Stimulated activated CD4-positive, alpha-beta T cell treated with anti-CD3 and anti-CD28 coated beads, Interleukin-12 subunit alpha, Interleukin-12 subunit beta, amount 100 ng/mL, for 24 hours (primary cell): ENCODE measurements at places on chromosomes 3 and 15.

DNA sequence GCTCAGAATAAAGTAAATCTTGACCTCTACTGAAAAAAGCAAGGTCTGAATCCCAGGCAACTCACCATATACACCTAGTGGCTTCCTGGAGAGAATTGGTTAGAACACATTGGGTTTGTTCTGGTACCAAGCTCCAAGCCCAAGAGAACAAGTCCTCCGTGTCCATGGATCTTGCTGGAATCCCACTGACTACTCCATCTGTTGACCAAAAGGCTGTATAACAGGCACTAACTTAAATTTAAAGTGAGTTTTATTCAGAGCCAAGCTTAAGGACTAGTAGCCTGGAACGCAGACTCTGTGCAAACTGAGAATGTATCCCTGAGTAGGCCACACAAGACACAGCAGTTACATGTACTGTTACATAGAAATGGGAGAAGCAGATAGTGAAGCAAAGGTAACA, 342.1 kb upstream of the LRRC3B start:
- no peak for DNase-seq

DNA sequence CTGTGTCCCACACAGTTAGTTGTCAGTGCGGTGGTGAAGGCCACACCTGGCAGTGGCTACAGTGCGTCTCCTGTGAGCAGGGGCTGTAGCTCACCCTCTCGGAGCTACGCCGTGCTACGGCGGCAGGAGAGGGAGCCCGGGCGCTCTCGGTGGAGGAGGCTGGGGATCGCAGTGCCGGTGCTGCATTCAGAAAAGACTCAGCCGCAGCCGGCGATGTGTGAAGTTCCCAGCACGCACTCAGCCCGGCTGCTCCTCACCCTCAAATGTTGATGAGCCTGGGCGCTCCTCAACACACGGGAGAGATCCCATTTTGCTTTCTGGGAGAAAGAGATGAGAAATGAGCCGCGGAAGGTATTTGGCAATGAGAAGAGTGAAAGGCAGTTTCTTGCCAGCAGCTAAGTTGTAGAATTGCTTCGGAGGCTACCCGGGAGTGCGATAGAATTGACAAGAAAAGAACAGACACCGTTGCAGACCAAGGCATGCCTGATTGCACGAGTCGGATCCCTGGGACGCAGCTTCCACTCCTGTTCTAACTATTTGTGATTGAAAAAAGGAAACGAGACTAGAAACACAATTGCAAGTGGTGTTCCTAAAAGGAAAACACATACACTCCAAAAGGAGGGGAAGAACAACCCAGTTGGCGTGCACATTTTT, at the start of gene UNC13C:
Gene UNC13C, plus strand, starts transcription at position 189 of the 654 bp plus-strand sequence. CDS start 34,463 bp downstream, outside the sequence.
- no peak for DNase-seq

GRCh38 chr15:58549785-58550074, 117.9 kb downstream of the LIPC start:
- no peak for DNase-seq

DNA sequence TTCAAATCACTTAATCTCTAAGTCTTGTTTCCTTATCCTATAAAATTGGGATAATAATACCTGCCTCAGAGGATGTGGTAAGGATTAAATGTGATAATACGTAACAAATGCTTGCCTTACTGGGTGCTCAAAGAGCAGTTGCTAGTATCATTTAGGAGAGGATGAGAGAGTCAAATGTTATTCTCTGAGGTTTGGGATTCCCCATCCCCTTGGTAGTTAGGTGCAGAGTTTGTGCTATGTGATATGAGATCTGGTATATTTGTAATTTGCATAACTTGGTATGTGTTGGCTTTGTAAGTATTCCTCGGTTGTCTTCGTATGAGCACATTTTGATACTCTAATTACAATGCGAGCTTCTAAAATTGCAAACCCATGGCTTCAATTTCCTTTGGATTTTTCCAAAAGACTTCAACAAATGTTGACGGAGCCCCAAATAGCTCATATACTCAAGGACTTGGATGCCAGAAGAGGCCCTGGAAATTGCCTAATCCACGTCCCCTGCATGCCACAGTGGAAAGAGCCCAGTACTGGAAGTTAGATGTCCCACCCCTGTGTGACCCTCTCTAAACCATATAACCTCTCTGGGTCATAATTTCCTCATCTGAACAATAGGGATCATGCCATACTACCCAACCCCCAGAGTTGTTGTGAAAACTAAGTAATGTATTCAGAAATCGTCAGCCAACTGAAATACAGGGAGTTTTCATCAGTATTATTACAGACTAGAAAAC, 85.0 kb downstream of the FBN1 start:
- no peak for DNase-seq

DNA sequence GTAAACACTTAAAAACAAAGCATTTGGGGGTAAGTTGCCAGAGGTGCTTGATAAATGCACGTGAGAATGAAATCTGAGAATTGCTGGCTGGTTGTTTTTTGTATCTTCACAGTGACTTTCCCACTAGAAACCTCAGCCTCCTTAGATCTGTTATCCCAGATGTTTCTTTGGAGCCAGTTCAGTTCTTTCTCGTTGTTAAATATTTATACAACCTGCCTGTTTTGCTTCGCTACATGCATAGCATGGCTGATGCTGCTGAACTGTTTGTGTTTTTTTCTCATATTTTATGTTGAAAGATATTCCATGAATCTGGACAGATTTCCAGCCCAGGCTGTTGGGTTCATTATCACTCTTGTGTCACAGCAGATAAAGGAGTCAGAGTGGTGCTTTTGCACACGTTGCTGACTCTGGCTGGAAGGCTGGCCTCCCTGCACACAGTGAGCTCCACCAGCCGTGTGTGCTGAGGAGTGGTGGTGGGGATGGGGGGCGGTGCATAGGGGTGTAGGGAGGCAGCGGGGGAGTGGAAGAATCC, 80.2 kb downstream of the ARNT2 start:
- no peak for DNase-seq

DNA sequence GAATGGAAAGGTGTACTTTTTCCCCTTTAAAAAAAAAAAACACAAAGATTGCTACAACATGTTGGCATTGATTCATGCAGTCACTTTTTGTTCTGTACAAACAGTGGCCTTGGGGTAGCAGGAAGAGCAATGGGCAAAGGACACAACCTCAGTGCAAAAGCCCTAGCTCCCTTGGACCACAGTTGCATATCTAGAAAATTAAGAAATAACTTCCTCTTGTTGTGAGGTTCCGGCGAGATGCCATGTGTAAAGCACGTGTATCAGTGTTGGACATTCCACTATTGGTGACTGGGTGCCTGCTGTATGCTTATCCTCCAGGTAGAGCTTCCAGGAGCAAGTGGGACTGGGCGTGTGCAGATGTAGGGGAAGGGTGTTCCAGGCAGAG, 164.5 kb downstream of the THSD4 start:
- no peak for DNase-seq

DNA sequence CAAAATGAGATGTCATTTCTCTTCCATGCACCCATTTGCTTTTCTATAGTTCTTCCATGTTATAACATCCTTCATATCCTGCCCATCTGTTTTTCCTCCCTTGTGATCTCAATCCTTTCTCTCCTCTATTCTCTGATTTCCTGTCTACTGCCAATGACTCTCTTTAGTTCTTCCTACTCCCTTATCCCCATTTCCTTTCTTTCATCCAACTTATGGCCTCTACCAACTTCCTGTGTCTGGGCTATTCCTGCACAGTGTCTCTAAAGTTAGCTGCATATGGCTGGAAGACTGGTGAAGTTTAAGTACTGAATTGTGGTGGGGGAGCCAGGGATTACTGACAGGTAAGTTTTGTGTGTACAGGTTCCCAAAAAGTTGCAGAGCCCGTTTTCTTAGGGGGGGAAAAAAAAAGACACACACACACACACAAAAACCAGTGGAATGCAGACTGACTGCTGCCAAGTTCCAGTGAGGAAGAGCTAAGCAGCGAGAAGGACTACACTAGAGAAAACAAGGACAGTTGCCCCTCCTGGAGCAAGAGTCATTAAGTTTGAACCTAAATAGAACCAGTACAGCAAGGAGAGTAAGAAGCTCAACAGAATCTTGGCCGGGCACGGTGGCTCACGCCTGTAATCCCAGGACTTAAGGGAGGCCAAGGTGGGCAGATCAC, 28.8 kb downstream of the XRN1 start:
- DNase-seq: no peak

GRCh38 chr3:21390136-21390535, 360.9 kb downstream of the ZNF385D start:
- no peak for DNase-seq

GRCh38 chr3:7663771-7664170, 802.9 kb downstream of the GRM7 start:
- no peak for DNase-seq

- no peak for DNase-seq
Observed at GRCh38 chr3:14852058-14852594, 33.4 kb downstream of the FGD5 start.

DNA sequence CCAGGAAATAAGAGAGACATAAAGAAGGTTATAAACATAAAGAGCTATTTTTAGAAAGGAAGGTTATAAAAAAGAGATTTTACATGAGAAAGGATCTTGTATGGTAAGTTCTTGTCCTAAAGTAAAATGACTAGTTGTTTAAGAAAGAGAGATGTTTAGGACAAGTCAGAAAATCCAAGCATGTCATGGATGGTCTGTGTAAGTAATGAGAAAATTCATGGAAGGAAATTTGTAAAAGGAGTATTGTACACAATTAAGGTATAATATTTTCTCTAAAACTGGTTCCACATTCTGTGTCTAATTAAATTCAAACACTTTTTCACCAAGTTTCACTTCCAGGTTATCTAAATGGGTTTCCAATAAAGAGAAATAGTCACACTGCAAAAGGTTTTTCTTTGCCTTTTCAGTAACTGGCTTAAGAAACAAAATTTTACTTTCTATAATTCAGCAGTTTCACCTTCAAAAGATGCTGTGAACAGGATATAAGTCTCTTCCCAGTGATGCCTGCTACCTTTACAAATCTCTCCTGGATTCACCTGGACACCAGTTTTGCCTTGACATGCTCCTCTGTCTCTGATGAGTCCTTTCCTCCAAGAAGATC, 455.7 kb downstream of the ZIC1 start:
- DNase-seq: no peak

- DNase-seq: no peak
Observed at GRCh38 chr3:188812198-188812597, 359.6 kb upstream of the TPRG1 start.

- DNase-seq: no peak
Observed at GRCh38 chr3:125435231-125435630, 60.1 kb upstream of the ZNF148 start.

DNA sequence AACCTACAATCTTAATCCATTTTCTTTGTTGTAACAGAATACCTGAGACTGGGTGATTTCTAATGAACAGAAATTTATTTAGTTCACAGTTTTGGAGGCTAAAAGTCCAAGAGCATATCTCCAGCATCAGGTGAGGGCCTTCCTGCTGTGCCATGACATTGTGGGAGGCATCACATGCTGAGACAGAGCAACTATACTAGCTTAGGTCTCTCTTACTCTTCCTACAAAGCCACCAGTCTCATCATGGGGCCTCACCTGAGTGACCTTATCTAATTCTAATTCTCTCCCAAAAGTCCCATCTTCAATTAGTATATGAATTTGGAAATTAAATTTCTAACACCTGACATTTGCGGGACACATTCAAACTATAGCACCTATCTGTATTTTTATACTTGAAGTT, 247.1 kb upstream of the MRPL3 start:
- no peak for DNase-seq

- DNase-seq: no peak
Observed at GRCh38 chr3:172669021-172669420, 41.8 kb downstream of the NCEH1 start.

DNA sequence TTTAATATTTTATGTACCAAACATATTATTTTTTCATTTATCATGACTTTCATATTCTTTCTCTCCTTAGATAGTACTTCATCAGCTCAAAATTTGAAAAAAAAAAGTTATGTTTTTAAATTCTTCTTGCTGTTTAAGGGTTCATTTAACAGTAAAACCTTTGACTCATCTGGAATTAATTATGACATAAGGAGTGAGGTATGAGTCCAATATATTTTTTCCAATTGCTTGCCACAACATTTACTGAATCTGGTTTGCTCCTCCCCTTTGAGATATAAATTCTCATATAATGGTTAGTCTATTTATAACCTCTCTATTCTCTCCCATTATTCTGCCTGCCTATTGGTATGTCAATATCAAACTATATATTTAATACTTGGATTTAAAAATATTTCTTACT, 387.8 kb downstream of the TUSC7 start:
- DNase-seq: no peak

- no peak for DNase-seq
Observed at GRCh38 chr3:134652409-134652831, 1.6 kb upstream of the KY start.

- no peak for DNase-seq
Observed at GRCh38 chr15:77167406-77167805, 96.5 kb upstream of the TSPAN3 start.

GRCh38 chr3:143753006-143753405, 95.3 kb downstream of the SLC9A9 start:
- DNase-seq: no peak

DNA sequence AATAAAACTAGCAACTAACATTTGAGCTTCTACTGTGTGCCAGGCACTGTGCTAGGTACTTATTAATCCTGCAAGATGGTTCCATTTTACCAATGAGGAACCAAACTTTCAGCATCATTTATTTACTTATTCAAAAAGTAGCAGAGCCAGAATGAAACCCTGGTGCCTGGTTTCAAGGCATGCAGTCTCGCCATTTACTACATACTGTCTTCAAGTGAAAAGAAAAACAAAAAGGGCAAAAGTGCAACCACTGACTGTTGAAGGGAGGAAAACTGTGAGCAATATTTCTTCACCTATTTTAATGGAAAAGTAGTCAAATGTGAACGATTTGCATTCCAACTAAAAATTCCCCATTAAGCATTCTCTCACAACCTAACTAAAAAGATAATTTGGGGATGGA, 8.7 kb downstream of the DCUN1D1 start:
- no peak for DNase-seq

GRCh38 chr3:58608648-58609047, 31.5 kb upstream of the FAM107A start:
- no peak for DNase-seq

- DNase-seq: no peak
Observed at GRCh38 chr3:56477646-56478045, 9.4 kb upstream of the ERC2 start.

DNA sequence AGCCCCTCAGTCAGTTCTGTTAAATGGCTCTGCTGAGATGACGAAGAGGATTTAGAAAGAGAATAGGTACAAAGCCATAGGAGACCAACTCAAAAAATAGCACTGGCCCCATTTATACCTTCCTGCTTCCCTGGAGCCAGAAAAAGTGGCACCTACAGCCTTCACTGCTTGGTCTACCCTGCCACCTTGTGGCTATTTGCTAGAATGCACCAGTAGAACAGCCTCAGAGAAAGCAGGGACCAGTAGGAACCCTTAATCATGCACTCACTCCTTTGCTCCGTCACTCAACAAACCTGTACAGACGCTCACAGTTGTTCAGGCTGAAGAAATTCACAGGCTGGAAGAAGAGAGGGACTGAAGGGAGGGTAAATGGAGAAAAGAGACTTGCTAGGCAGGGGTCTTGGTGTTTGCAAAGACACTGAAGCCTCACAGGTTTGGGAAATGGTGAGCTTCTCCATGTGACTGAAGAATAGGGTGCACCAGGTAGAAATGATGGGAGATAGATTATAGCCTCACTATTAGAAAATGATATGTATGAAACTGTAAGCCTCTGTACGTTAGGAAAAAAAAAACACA, 12.1 kb upstream of the RTP2 start:
- peak; percentile 47 for DNase-seq

- DNase-seq: no peak
Observed at GRCh38 chr15:33243869-33244268, 49.4 kb upstream of the FMN1 start.

- no peak for DNase-seq
Observed at GRCh38 chr15:81506936-81507335, 132.9 kb upstream of the TMC3 start.

- no peak for DNase-seq
Observed at GRCh38 chr15:78082106-78082742, 4.7 kb upstream of the TBC1D2B start.
